ENCODE measurements at places on chromosomes 2 and 18.

GRCh38 chr2:219525533-219526232 lies 11.4 kb downstream of the ASIC4 start:
- no peak for DNase-seq

- no peak for DNase-seq
Observed at GRCh38 chr18:56702946-56703345, 51.8 kb downstream of the WDR7 start.

- no peak for DNase-seq
Observed at GRCh38 chr18:47606526-47606925, 323.9 kb downstream of the SMAD2 start.

DNA sequence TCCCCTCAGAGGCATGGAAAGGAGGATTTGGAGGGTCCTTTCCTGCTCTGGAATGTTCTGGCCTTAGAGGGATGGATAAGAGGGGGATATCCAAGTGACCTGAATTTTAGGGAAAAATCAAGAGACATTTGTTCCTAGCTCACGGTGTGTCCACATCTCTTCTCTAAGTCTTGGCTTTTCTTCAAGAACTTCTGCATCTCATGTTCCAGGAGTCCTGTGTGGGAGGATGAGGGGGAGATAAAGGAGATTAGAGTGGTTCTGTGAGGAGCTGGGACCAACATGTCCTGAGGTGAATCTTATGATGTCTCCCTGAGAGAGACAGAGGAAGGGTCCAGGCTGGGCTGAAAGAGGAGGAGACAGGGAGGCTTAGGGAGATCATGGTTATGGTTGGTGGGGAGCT lies 11.7 kb downstream of the EMX1 start:
- DNase-seq, result no peak

- no peak for DNase-seq
Observed at GRCh38 chr2:231134910-231135655, 10.2 kb upstream of the HTR2B start.

- no peak for DNase-seq
Observed at GRCh38 chr2:235495373-235496238, 1.8 kb downstream of the AGAP1 start.

- no peak for DNase-seq
Observed at GRCh38 chr2:233444501-233444900, 90.2 kb downstream of the DGKD start.

DNA sequence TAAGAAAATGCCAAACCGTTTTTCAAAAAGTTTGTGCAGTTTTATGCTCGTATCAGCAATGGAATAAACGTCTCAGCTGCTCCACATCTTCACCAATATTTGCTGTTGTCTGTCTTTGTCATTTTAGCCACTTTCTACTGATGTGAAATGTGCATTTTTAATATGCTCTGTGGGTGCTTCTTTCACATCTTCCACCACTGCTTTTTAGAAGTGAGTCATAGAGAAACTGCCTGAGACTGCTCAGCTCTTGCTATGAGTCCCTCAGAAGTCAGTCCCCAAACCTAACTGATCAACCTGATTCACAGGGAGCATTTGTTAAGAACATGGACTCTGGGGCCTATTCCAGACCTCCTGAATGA lies 41.0 kb upstream of the EPC2 start:
- no peak for DNase-seq

GRCh38 chr2:110820128-110820527 lies 87.8 kb downstream of the ACOXL start:
- no peak for DNase-seq

DNA sequence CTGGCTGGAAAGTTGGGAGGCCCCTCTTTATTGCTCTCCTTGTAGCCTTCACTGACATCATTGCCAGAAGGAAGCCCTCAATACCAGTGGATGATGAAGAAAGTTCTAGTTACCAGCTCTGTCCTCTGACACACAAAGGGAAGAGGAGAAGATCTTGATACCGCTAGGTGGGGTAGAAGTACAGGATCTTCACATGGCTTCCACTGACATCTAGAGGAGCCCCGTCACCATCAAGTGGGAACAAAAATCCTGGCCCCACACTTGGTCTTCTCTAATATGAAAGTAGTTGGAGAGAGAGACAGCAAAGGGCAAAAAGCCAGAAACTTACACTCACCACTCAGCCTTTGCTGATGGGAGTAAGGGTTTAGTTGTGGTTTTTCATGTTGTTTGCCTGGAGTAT lies 12.4 kb downstream of the XIRP2 start:
- DNase-seq, result no peak

DNA sequence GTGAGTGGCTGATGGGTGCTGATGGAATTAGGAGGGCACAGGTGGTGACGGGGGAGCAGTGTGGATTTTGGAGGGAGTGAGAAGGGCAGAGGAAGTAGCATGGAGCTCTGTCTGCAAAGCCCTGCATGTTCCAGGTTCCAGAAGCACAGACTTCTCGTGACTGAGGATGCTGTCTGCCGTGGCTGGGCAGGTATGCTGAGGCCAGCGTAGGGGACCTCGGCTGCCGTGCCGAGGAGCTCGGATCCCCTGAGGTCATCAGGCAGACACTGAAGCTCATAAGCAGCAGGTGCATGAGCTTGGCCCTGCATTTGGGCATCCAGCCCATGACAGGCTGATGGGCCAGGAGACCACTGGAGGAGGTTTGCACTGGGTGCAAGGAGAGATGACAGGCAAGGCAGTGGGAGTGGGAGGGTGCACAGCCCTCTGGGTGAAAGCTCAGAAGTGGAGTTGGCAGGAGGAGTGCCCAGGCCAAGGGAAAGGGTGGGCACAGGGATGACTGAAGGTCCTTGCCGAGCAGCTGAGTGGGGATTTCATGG lies 215.3 kb downstream of the SH3RF3 start:
- DNase-seq, result no peak

DNA sequence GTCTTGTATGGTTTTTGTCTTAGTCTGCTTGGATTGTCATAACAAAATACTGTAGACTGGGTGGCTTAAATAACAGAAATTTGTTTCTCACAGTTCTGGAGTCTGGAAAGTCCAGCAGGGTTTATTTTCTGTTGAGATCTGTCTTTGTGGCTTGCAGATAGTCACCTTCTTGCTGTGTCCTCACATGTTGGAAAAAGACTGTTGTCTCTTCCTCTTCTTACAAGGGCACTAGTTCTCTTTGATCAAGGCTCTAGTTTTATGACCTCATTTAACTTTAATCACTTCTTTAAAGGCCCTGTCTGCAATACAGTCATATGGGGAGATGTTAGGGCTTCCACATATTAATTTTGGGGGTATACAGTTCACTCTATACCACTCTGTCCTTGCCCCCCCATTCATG lies 56.5 kb downstream of the NBEAL1 start:
- DNase-seq, result no peak

- DNase-seq, result no peak
Observed at GRCh38 chr2:20737505-20737904, 70.6 kb downstream of the GDF7 start.

DNA sequence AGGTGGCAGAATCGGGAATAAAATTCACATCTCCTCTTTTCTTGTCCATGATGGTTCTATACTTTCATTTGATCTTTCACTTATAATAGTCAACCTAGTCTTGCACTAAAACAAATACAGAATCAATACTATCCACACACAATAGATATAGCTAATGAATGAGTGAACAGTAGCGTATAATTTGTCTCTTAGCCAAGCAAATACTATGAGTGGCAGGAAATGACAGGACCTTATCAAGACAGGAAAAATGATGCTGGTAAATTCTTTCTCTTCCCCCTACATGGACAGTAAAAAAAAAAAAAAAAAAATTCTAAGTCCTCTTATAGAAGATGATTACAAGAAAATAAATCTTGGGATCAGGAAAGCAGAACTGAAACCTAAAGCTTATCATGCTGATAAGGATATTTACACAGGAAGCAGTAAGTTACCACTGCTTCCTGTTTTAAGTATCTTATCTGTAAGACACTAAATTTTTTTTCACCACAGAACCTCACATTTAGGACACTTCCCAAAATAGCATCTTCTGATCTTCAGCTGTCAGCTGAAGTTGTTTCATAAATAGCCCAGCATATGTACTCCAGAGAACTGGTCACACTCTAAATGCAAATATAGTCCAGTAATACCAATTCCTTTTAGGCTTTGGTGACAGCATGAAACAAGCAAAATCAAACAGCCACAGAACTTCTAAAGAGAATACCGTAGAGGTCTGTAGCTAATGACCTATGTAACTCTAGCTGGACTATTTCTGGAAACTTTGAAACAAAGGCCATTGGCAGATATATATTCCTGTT lies 27.0 kb downstream of the IRS1 start:
- no peak for DNase-seq

- DNase-seq, result no peak
Observed at GRCh38 chr2:172402198-172402597, 25.2 kb upstream of the ITGA6 start.

DNA sequence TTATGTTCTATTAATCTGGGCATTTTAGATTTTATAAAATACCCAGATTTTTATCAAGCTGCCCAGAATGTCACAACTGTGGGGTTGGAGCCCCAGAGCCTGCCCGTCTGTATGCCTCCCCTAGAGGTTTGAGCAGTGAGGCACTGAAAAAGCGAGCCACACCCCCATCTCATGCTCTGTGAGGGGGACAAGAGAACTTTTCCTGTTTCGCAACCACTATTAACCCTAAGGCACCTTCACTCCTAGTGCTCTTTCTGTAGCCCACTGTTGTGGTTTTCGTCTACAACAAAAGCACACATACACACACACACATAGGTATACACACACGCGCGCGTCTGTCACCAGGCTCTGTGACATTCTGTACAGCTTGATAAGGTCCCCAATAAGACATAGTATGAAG lies 38.0 kb downstream of the DCDC2C start:
- DNase-seq, result no peak

- DNase-seq, result no peak
Observed at GRCh38 chr2:16404146-16404545, 261.5 kb downstream of the CYRIA start.
